Heart left ventricle (tissue), 16 donors: ENCODE measurements at places on chromosomes 11 and 22. TPM values are rescaled to one million over a fixed set of nuclear protein-coding genes. Genes with fewer than 3 reads are reported as not detected.

DNA sequence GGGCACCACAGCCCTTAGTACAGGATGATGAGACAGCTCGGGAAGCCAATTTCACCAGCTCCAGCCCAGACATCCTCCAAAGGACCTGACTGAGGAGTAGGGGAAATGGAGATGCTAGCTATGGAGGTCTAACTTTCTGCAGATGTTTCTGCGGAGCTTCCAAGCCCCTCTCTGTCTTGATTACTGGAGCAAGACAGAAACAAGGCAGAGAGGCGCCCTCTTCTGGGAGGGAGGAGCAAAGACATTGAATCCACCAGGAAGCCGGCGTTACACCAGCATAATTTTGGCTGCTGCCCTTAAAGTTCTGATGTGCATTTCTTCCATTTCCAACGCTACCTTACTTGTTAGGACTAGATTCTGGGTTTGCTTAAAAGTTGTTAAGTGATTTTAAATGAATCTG is 107.3 kb upstream of the HSD17B12 start:
- DNase-seq, result no peak

SLC22A12 gene
- polyA plus RNA-seq, result not detected

TRIM49 gene
- polyA plus RNA-seq, result not detected

ROM1 gene
- polyA plus RNA-seq, result 2.9 TPM

LIN7C gene
- 5.6 TPM for polyA plus RNA-seq

TRIM29 gene
- not detected for polyA plus RNA-seq

SNX32 gene
- 0.54 TPM for polyA plus RNA-seq
